ENCODE measurements at places on chromosomes 11 and 22.

GRCh38 chr11:116348226-116348625, 424.6 kb downstream of the BUD13 start:
- no peak for DNase-seq

- no peak for DNase-seq
Observed at GRCh38 chr11:21464601-21465193, 728.2 kb upstream of the ANO5 start.

DNA sequence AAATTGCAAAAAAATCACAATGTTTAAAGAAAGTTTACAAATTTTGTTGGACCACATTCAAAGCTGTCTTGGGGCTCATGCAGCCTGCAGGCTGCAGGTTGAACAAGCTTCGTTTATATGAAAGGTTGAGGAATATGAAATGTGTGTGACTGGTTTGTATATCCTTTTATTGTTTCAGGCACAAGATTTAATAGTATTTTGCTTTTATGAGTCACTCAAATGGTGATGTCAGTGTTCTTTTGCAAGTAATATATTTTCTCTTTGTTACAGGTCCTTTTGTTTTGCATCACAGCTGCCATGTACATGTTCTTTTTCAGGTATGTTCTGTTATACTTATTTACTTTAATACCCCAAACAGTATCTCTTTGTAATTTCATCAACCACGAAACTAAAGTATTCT, 198.6 kb downstream of the TMEM135 start:
- DNase-seq = no peak

DNA sequence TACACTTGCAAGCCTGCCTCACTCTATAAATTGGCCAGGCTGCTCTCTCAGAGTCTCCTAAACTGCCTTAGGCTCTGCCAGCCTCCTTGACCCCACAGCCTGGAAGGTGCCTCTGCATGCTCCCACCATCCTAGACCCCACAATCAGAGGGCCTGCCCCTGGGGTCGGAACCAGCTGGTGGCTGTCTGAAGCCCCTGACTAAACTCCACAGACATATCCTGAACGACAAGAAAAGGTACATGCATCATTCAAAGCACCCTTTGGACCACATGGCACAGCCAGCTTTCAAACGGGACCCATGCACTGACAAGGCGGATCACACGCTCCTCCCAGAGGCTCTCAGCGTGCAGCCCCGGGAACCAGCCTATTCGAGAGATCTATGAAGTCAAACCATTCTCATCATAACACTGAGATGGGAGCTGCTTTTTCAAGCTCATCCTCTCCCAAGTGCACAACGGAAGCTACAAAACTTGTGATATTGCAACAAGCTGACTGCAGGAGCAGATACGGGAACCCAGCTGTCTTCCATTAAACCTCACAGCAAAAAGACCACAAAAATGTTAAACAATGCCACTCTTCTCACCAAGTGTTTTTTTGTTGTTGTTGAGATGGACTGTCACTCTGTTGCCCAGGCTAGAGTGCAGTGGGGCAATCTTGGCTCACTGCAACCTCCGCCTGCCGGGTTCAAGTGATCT, 8.1 kb downstream of the SHANK2 start:
- peak; percentile 90 for DNase-seq

- DNase-seq = no peak
Observed at GRCh38 chr11:107682171-107682570, 29.7 kb downstream of the SLN start.
